ENCODE measurements at places on chromosomes 1 and 21.

GRCh38 chr1:211336161-211336560 lies 9.5 kb downstream of the TRAF5 start:
- DNase-seq = no peak

GRCh38 chr1:178267646-178268094 lies 173.8 kb downstream of the RASAL2 start:
- DNase-seq = no peak

- DNase-seq = peak; percentile 81
Observed at GRCh38 chr1:162696286-162696862, 64.1 kb downstream of the DDR2 start.

- DNase-seq = no peak
Observed at GRCh38 chr1:54800899-54801759, at the start of gene TTC22. Gene TTC22, minus strand, starts transcription at chr1:54801323. Its CDS starts 160 bp downstream, at chr1:54801163.

GRCh38 chr1:216700779-216701178 lies 22.4 kb downstream of the ESRRG start:
- DNase-seq = no peak

- peak; percentile 72 for DNase-seq
Observed at GRCh38 chr1:46991083-46991923, 32.2 kb upstream of the CYP4X1 start.

DNA sequence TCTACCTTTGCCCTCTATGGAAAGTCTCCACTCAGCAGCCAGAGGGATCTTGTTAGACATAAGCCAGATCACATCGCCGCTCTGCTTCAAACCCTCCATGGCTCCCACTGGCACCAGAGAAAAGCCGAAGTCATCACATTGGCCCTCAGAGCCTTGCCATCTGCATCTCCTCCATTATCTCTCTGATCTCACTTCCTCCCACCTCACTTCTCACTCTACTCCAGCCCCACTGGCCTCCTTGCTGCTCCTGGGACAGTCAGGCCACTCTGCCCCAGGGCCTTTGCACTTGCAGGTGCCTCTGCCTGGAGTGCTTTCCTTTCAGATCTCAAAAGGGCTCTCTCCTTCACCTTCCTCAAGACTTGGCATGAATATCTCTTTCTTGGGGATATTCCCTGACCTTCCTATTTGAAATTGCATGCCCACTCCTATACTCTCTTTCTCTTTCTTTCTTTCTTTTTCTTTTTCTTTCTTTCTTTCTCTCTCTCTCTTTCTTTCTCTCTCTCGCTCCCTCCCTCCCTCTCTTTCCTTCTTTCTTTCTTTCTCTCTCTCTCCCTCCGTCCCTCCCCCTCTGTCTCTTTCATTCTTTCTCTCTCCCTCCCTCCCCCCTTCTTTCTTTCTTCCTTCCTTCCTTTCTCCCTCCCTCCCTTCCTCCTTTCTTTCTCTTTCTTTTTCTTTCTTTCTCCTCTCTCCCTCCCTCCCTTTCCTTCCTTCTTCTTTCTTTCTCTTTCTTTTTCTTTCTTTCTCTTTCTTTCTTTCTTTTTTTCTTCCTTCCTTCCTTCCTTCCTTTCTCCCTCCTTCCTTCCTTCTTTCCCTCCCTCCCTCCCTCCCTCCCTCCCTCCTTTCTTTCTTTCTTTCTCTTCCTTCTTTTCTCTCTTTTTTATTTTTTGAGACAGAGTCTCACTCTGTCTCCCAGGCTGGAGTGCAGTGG lies 96.0 kb upstream of the CASZ1 start:
- no peak for DNase-seq

DNA sequence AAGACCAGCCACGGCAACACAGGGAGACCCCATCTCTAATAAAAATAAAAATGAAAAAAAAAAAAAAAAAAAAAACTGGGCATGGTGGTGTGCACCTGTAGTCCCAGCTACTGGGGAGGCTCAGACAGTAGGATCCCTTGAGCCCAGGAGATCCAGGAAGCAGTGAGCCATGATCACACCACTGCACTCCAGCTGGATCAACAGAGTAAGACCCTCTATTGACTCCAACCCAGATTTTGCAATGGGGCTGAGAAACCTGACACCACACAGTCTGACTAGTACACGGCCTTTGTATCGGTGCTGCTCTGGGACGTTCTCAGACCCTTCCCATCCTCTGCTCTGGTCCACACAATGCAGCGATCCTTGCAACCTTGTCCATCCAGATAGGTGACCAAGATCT lies 31.8 kb downstream of the SPATA21 start:
- DNase-seq = no peak

- DNase-seq = no peak
Observed at GRCh38 chr1:228058949-228059633, 23.4 kb upstream of the ARF1 start.

- DNase-seq = no peak
Observed at GRCh38 chr1:203467550-203467921, 8.1 kb upstream of the PRELP start.

- no peak for DNase-seq
Observed at GRCh38 chr1:202434059-202434458, 85.6 kb downstream of the PPP1R12B start.
